ENCODE measurements at places on chromosomes 4 and X.

GRCh38 chrX:9873952-9874351 lies 87.7 kb downstream of the SHROOM2 start:
- no peak for DNase-seq

- no peak for DNase-seq
Measured at GRCh38 chr4:24249972-24250371, 334.4 kb downstream of the DHX15 start.

- no peak for DNase-seq
Measured at GRCh38 chr4:25949173-25949748, 35.2 kb downstream of the SMIM20 start.

GRCh38 chr4:138875891-138876608 lies 139.5 kb upstream of the NOCT start:
- DNase-seq: no peak

DNA sequence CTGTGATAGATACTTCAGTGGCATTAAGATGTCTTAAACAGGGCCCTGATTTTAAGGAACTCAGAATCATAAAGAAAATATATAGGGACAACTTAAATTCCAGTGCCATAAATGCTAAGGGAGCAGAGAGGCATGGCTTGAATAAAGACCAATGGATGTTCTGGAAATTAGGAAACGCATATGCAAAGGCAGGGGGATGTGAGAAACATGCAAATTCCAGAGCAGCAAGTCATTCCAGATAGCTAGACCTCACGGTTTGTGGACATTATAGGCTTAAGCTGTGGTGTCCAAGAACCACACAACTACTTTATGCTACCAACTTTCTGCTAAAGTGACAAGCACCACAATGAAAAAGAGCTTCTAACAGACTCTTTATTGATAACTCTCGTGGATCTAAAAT lies 132.6 kb upstream of the ANK2 start:
- no peak for DNase-seq

DNA sequence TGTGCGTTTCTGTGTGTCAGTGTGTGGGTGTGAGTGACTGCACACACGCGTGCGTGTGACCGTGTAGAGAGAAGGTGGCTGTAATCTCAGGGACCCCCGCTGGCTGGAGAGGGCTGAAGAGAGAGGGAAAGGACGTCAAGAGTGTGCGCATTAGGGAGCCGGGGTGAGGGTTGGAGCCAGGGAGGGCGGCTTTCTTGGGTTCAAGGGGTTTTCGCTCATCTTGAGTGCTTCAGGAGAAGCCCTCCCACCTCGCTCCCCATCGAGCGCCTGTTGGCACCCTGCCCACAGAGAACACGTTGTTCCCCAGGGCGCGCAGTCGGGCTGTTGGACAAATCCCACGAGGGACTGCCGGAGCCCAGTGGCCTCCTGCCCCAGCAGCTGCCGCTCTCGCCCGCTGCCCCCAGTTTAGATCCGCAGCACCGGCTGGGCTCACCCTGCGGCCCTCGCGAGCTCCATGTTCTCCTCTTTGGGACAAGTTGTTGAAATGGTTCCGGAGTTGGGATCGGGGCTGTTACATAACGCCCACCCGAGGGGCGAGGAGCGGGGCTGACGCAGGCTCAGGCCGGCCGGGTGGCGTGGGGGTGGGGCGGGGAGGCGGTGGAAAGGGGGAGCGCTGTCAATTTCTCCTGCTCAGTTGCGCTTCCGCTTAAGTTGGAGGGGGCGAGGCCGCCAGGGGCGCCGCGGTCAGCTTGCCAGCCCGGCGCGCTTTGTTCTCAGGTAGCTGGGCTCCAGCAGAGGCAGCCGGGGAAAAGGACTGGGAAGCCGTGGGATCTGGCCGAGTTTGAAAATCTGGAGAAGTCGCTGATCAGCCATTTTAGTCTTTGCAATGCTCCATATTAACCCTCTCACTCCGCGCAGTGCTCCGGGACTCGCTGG lies 1.6 kb downstream of the GRIA2 start:
- DNase-seq: no peak

DNA sequence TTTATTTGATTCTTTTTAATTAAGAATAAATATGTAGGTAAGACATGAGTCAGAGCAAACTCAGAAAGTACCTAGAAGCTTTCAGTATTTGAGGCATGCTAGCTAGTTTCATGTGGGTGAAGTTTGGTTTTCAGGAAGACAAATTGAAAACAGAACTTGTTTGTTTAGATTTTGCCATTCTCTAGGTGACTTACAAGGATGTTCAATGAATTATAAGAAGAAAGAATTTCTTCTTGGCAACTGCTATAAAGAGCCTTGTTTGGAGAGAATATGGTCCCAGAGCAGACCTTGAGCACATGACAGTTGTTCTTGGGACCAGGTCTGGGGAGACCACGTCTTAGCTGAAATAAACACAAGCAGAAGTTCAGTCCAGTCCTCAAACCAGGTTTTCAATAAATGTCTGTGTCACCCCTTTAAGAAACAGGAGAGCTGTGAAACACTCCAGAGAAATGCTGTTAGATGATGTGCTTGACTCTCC lies 38.0 kb upstream of the IL21 start:
- DNase-seq: no peak

DNA sequence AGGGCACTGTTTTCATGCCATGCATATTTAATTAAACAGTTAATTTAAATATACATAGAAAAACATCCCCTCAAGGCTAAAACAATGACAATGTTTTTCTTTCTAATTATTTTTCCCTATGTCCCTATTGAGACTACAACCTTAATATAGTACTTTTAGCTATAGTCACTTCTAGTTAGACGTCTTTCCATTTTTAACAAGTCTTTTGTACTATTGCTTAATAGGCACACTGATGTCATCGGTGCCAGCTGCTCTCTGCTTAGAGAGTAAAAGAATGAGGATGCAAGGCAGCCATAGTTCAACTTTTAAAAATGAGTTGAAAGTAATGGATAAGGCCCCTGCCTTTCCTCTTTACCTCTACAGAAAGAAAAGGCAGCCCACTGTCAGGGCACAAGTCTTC lies 191.1 kb downstream of the KCTD8 start:
- no peak for DNase-seq

DNA sequence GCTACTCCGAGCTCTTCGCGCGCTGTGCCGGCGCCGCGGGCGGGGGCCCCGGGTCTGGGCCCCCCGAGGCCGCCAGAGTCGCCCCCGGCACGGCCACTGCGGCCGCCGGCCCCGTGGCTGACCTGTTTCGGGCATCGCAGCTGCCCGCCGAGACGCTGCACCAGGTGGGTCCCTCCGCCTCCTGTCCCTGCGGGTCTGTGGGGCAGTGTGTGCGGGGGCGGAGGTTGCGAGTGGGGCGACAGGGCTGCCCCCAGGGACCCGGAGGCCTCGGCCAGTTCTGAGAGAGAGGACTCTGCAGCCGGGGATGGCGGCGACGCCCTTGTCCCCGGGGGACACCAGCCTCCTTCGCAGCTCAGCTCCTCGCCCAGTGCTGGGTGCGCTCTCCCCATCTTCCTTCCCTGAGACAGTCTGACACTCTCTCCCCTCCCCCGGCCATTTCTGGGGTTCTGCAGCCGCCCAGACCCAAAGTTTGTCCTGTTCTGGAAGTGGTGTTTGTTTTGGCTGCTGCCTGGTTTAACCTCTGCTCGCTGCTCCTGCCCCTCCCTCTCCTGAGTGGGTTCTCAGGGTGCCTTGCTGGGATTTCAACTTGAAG lies 609 bp downstream of the REPS2 start:
- DNase-seq: no peak

DNA sequence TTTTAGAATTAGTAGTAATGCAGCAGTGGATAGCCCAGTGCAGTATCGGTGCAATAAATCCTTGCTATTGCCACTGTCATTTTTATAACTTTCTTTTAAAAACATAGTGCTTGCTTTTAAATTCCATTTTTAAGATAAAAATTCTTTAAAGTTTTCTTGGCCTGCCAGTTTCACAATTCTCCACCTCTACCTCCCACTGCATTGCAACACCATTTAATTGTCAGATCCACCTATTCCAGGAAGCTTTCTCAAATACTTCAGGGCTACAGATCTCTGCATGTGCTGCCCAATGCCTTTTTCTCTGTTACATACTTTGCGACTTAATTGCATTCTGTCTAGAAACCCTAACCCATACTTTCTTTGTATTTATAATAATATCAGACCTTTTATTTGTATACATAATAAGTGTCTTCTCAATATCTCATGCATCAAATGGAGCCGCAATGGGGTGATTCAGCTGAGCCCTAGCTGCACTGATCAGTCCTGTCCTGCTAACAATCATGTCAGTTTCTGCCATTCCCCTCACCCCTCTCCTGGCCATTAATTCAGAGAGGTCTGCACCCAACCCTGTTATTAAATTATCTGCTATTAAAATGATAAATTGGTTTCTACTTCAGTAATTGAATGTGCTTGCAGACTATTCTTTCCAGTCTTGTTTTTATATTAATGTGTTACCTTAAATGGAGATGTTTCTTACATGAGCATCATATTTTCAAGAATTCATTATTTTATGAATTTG lies 193.1 kb downstream of the SLIT2 start:
- no peak for DNase-seq

DNA sequence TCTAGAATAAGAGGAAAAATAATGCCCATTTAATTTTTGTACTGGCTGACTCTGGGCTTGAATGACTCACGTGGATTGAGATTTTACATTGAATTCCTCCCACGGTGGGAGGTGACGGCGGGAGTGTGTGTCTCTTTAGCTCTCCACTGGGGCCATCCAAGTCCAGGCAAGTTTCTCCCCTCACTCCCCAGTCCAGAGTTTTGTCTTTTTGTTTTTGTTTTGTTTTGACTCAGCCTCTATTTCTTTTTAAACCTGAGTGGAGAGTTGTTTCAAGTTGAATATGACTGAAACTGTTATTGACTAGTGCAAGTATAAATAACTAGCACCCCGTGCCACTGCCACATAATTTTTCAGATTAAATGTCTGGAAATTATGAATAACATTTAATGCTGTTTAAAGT lies 13.6 kb downstream of the CHST7 start:
- DNase-seq: no peak

DNA sequence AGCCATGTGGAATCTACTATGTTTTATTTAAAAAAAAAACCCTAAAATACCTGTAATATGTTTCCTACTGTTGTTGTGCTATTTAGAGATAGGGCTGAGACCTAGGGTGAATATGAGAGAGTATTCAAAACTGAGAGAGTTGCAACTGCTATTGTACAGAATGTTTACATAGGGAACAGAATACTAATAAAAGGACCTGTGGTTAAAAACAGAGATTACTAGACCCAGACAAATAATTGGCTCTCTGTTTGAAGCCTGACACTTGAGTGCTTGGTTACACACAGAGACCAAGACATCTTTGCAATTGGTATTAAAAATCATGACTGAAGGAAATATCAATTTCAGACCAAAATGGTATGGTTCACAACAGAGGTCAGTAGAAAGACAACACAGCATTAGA lies 278.9 kb upstream of the GIMD1 start:
- DNase-seq: no peak

GRCh38 chr4:77158487-77158861 lies 1.5 kb downstream of the CCNG2 start:
- DNase-seq: no peak

DNA sequence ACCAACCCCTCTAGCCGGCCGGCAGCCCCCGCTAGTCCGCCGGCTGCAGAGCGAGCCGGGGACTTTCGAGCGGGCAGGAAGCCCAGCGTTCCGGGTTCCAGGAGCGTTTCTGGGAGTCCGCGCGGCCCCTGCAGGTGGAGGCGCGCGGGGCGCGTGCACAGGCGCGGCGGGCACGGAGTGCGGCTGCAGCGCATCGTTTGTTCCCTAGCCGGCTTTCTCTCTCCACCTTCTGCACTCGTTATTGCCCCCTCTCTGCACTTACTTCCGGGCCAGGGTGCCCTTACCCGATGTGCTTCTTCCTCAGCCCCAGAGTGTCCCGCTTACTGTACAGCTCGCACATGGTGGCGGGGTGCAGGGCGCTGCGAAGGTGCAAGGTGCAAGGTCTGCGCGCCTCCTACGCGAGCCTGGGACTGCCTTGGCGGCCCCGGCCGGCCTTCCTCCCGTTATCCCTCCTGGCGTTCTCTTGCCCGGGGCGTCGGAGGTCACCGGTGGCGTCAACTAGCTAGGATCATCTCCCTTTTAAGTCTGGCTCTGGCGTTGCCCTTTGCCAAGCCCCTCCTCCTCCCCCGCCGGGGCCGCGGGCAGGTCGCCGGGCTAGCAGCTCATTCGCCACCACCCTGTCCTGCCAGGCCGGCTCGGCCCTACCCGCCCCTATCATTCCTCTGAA lies at the start of gene ETNPPL:
Gene ETNPPL, minus strand, starts transcription at position 495 of the 667 bp plus-strand sequence. Its CDS starts 155 bp downstream, at position 340.
- no peak for DNase-seq

GRCh38 chrX:120797188-120797851 lies 78.3 kb downstream of the CT47B1 start:
- DNase-seq: no peak
